GM04503 (cell line): ENCODE measurements at places on chromosomes 1 and 21.
A peak's percentile ranks its signal among the peaks of the same experiment; 100 is the strongest.

- DNase-seq = no peak
Measured at GRCh38 chr1:58255192-58255591, 291.3 kb downstream of the OMA1 start.

GRCh38 chr1:230641900-230642262 is 400 bp upstream of the COG2 start:
- no peak for DNase-seq

DNA sequence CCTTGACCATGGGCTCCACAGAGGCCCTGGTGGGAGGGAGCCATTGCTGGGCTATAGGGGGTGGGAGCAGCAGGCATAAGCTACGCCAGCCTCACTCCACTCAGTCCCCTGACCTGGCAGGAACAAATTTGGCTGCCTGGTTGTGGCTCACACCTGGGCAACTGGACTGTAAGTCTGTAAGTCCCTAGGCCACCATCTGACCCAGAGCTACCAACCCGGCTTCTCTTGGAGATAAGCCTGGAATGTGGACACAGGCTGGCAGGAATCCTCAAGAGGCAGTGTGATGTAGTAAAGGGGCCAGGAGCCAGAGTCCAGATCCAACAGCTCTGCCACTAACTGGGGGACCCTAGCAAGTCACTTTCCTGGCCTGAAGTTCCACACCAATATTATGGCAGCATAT is 11.4 kb downstream of the NCF2 start:
- no peak for DNase-seq

GRCh38 chr1:234401658-234402057 is 28.4 kb downstream of the COA6 start:
- no peak for DNase-seq

DNA sequence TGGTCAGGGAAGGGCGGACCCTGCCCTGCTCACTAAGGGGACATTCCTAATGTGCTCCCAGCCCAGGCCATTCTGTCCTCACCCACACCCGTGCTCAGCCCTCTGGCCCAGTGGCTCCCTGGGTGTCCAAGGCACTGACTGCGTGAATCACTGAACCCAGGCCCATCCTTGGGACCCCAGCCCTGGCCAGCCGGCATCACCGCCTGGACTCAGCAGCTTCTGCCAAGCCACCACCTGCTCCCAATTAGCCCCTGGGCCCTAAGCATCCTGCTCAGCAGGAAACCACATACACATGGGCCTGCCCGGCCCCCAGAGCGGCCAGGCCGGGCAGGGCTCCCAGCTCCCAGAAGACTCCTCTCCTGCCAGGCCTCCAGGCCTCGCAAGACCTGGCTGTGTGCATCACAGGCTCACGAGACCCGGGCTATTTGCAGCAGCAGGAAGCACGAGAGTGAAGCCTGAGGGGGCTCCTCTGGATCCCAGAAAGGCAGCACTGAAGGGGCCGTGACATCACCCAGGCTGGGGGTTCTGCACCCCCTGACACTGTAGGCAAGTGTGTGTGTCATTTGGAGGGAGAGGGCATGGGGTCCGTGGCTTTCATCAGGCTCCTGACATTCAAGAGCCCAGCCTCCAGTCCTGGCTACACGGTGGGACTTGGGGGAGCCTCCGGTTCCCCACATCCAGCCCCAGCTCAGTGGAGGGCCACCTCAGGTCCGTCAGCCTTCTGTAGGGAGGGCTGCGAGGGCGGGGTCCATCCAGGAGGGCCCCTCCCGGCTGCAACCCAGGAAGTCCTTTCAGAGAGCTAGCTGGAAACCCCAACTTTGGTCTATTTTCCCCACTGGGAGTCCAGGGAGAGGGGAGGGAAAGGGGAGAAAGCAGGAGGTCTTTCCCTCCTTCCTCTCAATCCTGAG is 1.6 kb downstream of the MFAP2 start:
- DNase-seq = peak; percentile 74

DNA sequence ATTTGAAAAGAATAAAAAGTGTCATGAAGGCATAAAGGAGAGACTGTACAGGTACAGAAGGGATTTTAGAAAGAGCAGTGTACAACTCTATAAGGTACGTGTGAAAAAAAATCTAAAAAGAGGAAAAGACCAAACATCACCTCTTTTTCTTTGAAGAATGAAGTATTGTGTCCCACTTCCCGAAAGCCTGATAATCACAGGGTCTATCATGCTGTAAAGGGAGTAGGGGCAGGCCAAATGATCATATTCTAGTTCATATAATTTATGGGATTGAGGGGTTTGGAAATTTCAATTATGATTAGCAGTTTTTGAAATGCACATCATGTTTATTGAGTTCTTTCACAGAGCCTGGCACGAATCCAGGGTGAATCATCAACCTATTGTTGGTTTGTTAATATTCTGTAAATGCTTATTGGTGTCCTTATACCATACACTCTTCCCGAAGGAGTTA is 910 bp upstream of the RERE start:
- no peak for DNase-seq

DNA sequence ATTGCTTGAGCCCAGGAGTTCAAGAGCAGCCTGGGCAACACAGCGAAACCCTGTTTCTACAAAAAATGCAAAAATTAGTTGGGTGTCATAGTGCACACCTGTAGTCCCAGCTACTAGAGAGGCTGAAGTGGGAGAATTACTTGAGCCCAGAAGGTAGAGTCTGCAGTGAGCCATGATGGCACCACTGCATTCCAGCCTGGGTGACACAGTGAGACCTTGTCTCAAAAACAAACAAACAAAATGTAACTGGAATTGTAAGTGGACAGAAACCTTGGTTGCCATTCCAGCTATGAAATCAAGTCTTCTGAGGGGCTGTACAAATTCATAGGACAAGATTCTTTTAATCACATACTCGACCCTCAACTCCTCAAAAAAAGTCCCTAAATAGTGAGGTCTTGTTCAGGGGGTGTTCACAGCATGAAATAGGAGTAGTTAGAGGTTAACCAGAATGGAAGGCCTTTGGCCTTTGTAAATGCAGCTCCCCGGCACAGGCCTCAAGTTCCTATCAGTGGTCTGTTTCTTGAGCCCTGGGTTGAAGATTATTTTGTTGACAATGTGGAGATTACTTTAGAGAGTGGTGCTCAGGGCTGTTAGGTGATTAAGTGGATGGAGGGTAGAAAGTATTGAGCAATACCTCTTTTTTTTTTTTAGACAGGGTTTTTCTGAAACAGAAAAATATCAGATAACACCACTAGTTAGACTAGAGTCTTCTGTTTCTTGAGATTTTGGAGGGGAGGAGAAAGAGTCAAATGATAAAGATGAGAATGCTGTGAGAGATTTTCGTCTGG is 138.7 kb upstream of the ZNF648 start:
- no peak for DNase-seq

DNA sequence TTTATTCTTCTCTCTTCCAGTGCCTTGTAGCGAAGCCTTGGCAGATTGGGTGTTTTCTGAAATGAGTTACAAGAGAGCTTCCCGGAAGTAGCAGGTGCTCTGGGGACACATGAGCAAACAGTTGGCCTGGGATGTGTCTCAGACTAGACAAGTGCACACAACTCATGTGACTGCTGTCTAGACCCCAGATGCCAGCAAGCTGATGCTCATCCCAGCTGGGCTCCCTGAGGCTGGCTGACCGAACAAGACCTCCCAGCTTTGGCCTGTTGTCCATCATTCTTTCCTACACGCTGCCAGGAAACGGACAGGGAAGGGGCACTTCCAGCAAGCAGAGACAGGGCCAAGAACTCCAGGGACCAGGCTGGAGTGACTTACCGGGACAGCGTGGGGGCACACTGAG is 18.7 kb upstream of the CSF1 start:
- no peak for DNase-seq

DNA sequence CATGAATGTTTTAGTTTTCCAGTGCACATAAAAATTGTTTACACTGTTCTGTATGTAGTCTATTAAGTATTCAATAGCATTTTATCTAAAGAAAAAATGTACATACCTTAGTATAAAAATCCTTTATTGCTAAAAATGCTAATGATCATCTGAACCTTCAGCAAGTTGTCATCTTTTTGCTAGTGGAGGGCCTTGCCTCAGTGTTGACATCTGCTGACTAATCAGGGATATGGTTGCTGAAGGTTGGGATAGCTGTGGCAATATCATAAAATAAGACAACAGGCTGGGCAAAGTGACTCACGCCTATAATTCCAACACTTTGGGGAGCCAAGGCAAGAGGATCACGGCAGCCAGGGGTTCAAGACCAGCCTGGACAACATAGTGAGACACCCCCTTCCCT is 9.0 kb downstream of the DYNLT5 start:
- DNase-seq = peak; percentile 39

DNA sequence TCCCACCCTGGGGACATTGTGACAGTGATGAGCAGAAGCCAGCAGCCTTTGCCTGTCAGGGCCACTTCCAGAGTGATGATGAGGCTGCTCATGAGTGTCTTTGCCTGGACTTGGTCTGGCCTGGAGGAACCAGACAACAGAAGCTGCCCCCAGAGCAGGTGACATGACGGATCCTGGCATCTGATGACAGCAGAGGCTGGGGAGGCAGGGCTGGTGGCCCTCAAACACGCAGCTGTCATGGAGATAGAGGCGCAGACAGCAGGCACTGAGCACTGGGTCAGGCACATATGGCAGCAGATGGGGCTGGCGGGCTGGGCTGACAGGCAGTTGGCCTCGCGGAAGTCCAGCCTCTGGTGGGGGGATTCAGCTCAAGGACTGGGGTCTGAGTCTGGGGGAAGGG is 66.4 kb upstream of the STUM start:
- no peak for DNase-seq

DNA sequence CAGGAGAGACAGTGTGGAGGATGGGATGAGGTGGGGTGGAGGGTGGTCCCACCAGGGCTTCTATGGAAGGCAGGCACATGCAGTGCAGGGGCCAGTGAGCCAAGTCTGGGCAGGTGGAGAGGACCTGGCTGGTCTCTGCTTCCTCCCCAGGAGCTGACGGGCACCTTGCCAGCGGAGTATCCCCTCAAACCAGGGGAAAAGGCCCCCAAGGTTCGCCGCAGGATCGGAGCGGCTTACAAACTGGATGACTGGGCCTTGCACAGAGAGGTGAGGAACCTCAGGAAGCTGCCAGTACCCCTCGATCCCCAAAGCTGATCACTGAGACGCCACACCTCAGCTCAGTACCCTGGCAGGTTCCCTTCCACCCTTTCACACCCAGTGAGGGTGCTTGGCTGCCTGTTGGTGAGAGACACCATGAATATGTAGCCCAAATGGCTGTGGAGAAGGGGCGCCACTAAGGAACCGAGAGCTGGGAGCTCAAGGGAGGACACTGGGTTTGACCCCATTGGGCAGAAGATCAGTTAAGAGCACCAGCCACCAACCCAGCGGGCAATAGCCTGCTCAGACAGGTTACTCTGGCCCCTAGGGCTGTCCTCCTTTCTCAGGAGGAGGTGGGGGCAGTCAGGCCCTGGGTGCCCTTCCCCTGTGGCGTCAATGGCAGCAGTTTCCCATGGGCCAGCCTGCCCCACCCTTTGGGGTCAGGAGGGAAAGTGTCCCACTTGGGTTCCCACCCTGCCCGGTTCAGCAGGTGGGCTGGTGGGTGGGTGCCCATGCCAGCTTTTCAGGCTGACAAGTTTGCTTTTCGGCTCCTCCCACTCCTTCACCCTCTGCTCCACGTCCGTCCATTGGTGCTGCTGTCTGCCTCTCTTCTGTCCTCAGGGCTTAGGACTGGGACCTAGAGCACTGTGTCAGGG is 5.5 kb downstream of the INAVA start:
- DNase-seq = no peak

DNA sequence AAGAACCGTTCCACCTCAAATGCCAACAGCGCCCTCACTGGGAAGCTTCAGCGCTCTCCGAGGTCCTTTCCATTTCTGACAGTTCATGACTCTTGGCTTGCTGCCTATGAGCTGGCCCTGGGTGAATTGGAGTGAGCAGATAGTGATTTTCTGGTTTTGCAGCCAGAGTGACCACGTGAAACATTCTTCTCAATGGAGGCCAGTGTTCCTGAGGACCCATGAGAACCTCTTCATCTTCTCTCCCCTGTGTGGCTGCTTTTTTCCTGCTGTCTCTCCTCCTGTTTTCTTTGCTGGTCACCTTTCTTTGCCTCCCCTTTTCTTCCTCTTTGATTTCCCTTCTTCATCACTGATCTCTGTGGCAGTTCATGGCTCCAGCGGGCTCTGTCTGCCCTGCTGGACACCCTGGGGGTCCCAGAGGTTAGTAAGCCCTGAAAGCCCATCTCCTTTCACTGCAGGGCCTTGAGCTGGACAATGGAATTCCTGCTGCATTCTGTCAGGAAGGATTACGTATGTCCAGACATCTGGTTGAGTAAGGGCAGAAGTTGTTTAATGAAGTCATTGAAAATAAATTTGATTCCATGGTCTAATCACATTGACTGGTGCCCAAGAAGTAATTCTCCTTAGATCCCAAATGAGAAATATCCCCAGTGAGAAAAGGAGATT is 29.9 kb downstream of the VASH2 start:
- no peak for DNase-seq

DNA sequence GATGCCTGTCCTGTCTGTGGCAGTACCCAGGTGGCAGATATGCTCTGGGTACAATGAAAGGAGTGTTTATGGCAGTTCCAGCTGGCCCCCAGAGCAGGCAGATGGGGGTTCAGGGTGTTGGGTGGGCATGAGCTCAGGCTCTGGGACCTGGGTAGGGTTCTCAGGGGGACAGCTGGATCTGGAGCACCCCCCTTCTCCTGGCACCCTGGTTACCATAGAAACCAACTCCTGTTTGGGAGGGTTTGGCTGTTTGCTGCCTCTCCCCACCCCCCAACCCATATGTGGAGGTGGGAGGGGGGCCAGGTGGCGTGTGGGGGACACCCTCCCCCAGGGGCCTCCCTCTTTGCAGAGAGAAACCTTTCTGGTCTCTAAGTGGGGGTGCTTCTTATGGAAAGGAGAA is 7.1 kb downstream of the FOXO6 start:
- no peak for DNase-seq

DNA sequence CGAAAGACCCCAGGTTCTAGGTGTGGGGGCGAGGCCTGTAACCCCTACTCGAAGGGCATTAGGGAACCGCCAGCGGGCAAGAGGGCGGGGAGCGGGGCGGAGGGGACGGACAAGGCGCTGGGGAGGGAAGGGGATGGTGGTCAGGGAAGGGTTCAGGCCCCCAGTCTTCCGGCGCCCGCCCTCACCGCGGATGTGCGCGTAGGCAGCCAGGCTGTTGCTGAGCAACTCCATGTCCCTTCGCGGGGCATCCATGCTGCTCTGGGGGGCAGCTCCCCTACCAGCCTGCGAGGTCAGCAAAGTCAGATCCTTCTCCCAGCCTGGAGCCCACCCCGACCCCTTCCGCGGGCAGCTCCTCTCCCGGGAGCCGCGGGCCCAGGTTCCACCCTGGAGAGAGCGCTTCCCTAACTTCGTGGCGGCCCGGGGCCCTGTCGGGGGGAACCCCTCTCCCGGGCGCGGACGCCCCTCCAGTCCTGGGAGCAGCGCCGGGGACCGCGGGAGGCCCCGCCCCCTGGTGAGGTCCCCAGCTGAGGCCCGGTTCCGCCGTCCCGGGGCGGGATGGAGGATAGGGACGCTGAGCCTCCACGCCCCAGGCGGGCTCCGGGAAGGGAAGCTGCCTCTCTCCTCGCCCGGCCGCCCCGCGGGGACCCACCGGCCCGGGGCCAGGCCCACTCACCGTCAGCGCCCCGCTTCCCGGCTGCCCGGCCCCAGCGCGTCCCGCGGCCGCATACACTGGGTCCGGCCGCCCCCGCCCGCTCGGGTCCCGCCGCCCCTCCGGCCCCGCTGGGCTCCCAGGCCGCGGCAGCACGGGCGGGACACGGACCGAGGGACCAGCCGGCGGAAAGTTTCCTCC is 434 bp downstream of the EVA1B start:
- DNase-seq = no peak

- no peak for DNase-seq
Measured at GRCh38 chr1:226732856-226733291, 6.2 kb downstream of the ITPKB start.
